ENCODE measurements at places on chromosomes 7 and 10.

- no peak for DNase-seq
Observed at GRCh38 chr7:122219253-122219865, 75.3 kb upstream of the AASS start.

DNA sequence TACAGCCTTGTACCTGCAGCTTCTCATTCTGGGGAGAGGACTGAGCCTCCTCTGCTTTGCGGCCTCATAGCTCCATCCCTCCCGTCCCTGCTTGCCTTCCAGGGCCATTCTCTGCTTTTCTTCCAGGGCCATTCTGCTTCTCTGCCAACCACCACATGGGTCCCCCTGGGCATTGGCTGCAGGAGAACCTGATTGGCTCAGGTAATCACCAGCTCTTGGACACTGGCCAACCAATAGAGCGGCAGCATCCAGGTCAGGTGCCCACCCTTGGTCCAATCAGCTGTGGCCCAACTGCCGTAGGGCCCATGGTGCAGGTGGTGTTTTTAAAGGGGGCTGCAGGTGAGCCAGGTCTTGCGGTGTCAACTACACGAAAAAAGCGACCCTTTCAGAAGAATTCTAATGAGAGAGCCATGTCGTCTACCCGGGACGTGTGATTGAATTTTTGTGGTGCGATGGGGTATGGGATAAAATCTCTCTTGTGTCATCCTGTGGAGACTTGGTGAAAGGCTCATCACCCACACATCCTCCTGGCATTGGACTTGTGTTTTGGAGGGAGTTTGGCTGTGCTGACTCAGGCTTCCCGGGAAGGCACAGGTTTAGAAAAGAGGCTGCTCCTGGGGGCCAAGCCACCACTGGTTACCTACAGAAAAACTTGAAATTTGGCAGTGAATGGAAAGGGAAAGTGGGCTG, 46.0 kb upstream of the PODXL start:
- no peak for DNase-seq

DNA sequence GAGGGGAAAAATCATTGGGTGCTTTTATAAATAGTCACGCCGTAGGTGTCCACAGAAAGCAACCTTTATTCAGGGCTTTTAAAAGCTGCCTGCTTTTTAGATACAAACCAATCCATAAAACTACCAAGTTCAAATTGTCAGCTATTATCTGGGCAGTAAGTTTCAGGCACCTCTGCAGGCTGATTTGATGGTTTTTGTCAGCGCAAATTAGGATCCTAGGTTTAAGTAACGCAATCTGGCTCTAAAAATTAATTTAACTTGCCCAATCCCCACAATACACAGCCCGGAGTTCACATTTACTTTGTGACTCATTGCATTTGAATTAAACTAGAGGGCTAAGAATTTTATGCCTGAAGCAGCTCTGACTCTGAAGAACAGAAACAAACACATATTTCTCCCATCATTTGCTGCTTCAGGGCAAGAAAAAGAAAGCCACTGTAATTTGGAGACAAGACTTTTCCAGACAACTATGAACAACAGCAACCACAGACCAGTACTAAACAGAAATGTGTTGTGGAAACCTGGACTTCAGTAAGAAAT, 43.3 kb downstream of the NRP1 start:
- DNase-seq: no peak

DNA sequence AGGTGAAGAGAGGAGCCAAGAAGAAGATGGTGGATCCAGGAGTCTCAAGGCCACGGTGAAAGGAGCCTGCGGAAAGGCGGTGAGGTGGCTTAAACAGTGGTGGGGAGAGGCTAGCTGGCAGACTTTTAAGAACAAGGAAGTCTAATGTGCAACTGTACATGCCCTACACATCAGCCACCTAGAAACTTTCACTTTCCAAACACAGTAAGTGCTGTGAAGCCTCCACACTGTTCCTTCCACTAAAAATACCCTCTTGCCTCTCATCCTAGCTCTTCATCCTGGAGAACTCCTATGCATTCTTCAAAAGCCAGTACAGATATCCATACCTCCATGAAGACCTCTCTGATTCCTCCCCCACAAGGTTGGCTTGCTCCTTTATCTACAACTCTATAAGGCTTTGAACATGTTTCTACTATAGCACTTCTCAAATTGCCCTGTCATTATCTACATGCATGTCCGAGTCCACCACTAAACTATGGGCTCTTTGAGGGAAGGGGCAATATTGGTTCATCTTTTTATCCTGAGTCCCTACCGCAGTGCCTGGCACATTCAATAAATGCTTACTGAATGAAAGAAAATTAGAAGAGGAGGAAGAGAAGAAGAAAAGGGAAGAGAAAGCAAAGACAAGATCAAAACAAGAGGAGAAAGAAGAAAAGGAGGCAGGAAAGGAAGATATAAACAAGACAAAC, 54.2 kb downstream of the DNAJC12 start:
- DNase-seq: no peak

DNA sequence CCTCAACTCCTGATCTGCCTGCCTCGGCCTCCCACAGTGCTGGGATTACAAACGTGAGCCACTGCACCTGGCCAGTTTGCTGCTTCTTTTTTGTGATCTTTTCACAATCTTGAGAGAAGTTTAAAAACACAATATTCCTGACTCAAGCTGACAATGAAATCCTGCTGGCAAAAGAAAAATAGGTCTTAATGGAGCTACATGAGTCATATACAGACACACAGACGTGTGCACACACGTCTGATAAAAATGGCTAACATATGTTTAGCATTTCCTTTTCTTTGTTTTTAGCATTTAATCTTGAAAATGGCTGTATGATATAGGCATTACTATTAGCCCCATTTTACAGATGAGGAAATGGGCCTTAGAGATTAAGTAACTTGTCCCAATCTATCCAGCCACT, 29.4 kb upstream of the RAB18 start:
- no peak for DNase-seq

DNA sequence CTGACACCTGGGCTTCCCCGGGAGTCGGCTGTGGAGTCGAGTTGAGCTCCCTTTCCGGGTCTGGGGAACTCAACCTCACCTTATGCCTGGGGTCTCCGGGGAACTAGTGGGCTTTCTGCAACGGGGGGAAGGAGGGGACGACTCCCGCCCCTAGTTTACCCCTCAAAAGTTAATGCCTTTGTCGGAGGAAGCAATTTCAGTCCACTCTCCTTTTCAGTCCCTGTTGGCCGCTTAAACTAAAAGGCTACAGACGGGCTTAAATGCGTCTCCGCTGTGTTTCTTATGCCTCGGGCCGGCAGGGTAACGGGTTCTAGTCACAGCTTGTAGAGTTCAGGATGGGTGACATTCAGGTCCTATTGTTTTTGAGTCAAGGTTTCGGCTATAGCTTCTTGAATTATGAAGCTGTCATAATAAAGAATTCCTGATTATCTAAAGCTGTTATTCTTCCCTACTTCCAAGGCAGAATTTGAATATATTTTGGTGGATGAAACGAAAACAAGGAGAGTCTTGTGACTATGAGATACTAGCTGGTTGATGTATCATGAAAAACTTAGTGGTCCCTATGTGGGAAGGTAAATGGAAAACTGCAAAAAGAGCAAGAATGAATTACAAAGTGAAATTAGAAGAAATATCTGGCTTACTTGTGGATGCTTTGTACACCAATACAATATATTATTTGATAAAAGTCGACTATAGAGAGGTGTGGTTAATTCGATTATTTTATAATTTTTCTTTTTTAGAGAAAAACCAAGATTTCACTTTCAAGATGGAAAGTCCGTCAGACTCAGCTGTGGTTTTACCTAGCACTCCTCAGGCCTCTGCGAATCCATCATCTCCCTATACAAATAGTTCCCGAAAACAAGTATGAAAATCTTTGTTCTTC, 495 bp downstream of the SFR1 start:
- DNase-seq: no peak

DNA sequence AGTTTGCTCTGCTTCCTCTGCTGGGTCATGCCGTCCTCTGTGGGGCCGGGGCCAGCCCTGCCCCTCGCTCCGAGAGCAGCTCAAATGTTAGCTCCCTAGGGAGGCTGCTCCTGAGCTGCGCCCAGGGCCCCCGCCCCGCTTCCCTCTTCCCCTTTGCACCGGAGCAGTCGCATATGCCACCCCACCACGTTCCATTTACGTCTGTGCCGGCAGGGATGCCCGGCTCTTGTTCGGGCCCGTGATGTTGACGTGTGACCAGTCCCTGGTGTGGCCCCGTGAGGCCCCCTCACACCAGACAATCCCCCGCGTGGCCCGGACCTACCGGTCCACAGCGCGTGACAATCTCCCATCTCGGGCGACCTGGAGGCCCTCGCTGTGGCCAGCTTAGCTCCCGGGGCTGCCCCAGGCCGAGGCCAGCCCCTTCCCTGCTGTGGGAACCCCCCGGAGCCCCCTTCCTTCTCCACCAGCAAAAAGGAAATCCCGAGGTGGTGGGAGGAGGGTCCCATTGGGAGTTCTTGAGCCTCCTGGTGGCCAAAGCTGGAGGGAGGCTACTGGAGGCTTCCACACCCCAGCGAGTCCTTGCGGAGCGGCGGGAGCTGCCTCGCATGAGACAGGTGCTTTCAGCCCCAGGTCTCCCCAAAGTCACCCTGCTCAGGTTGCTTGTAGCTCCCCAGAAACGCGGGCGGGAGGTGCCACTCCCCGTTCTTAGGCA, 15.2 kb downstream of the FAM20C start:
- no peak for DNase-seq

- no peak for DNase-seq
Observed at GRCh38 chr7:77894574-77895091, 96.1 kb downstream of the PHTF2 start.

GRCh38 chr7:40298421-40298820, 163.6 kb downstream of the SUGCT start:
- no peak for DNase-seq

DNA sequence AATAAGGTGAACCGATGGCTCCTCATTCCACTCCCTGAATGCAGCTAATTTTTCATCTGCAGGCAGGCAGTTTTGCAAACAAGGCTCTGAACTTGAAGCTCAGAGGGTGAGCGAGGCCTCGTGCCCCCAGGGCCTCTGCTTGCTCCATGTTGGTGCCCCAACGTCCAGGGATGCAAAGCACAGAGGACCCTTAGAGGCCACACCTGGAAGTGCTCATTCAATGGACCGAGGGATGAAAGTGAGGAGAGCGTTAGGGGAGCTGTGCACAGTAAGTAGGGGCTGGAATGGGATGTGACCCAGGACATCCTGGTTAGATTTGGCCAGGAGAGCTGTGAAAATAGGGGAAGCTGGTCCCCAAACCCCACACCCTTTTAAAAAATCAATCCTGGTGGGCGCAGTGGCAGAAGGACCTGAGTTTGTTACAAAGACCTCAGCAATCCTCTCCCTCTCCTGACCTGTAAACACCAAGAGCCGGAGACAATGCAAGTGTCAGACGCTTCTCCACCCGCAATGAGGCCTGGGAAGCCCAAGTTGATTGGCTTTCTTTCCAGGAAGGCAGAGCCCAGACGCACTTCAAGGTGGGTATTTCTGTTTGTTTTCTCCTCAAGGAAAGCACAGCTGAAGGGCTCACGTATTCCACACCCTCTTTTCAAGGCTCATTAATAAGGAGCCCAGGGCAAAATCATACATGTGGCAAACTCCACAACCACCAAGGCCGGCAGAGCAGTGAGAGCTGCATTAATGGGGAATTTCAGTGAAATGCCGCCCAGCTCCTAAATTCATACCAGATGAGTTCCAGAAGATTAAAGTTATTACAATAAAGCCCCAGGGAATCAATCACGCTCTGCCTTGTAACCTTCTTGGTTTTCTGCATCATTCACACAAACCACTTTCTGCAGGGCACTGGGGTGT, 14.1 kb upstream of the CXCL12 start:
- no peak for DNase-seq

GRCh38 chr7:25861601-25862260, 290.3 kb upstream of the NFE2L3 start:
- DNase-seq: no peak

- no peak for DNase-seq
Observed at GRCh38 chr10:122168598-122169394, 102.3 kb upstream of the BTBD16 start.

DNA sequence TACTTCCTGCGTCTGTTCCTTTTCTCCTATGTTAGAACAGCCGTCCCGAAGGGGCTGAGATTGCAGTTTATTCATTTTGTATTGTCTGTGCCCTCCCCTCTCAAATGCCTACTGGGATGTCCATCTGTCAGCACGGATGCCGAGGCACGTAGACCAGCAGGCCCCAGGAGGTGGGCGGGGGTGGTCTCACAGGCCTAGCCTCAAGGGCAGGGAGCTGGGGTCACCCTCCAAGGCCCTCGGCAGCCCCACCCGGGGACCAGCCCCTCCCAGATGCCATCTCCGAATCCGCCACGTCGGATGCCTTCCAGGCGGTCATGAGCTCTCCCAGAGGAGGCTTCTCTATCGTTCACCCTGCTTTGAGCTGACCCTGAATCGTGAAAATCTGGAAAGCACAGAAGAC, 59.7 kb downstream of the ELFN1 start:
- DNase-seq: no peak

DNA sequence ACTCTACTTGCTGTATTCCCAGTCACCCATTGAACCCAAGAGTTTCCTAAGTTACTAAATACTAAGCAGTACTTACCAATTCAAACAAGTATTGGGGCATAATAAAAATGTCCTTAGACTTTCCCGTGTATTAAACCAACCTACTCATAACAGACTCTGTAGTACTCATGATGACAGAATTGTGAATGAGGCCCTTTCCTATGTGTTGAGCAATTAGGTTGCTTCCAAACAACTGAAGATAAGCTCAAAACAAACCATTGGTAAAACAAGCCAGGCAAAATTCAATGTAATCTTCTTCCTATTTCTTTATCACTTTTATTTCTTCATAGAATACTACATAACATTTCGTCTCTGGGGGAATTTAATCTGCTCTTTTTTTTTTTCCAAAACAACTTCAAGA, 106.5 kb upstream of the ANK3 start:
- no peak for DNase-seq

GRCh38 chr7:19587291-19587690, 121.5 kb downstream of the POLR1F start:
- DNase-seq: no peak

DNA sequence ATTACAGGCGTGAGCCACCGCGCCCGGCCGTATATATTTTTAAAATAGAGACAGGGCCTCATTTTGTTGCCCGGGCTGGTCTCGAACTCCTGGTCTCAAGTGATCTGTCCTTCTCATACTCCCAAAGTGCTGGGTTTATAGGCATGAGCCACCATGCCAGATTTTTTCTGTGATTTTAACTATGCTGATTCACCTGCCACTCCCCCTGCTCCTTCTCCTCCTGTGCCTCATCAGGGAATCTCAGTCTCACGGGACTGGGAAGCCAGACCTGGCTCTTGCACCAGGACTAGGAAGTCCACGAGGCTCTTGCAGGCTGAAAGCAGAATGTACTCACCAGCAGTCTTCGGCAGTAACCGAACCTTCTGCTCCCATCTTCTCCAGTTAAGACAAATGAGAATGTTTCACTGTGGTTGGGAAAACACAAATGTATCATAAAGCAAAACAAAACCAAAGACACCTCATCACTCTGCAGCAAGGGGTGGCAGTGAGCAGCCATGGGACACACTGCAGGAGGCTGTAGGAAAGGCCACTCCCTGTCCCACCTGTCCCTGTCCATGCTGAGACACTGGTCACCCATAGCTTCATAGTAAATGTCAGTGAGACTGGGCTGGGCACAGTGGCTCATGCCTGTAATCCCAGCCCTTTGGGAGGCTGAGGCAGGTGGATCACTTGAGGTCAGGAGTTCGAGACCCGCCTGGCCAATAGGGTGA, 78.7 kb upstream of the MKRN1 start:
- no peak for DNase-seq

All from HuH-7 (cell line).